ENCODE measurements at places on chromosomes 11 and 22.

GRCh38 chr22:19680287-19680881 is 33.9 kb upstream of the SEPTIN5 start:
- DNase-seq, result no peak

DNA sequence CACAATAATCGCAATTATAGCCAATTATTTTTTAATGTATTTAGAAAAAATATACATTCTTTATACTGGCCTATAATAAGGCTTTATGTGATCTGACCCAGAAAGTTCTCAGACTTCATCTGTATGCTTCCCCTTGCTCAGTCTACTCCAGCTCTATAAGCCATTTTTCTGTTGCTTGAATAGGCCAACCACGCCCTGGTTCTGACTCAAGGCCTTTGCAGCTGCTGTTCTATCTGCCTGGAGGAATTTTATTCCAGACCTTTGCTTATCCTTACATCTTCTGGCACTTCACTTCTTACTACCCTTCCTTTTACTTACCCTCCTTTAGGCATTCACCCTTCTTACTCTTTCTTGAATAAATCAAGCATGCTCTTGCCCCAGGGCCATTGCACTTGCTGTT is 54.9 kb upstream of the PDE3B start:
- no peak for DNase-seq

DNA sequence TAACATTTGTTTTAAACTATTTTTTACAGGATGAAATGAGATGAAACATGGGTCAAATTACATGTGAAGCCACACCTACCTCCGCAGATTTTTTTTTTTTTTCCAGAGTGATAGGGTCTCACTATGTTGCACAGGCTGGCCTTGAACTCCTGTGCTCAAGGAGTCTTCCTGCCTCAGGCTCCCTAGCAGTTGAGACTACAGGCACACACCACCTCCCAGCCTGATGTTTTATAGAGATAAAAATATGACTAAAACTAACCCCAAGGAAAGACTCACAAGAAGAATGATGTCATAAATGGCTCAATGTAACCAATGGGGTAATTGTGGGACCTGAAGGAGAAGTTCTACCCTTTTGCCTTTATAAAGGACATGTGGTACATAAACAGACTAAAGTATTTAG is 52.3 kb upstream of the SOX6 start:
- no peak for DNase-seq

DNA sequence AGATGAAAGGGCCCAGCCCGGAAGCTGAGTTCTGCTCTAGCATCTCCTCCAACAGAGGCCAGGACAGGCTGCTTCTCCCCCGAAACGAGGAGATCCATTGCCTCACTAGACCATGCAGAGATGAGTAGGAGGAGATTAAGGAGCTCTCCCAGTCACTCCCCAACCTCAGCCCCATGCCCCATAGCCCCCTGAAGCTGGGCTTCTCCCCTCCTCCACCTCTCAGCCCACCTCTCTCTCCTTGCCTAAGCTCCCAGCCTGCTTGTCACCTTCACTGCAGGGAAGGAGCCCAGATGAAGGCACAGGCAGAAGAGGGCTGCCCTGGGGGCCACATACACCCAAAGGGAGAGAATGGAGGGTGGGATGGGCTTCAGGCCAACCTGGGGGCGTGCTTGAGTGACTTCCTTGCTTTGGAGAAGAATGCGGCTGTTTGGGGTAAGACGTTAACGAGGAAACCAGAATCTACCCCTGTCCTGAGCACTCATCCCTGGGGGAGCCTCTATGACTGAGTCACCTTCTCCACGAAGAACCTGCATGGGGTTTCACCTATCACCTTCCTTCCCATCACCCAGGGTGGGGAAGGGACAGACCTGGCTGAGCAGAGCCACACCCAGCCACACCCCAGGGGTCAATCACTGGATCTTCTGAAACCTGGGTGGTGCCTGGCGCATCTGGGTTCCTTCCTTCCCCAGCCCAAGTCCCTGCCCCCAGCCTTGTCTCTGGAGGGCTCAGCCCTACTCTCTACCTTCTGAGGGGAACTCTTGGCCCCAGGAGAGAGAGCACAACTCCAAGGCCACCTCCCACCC is 11.6 kb upstream of the GNAZ start:
- no peak for DNase-seq

GRCh38 chr22:19631899-19632667 is 82.2 kb upstream of the SEPTIN5 start:
- no peak for DNase-seq

DNA sequence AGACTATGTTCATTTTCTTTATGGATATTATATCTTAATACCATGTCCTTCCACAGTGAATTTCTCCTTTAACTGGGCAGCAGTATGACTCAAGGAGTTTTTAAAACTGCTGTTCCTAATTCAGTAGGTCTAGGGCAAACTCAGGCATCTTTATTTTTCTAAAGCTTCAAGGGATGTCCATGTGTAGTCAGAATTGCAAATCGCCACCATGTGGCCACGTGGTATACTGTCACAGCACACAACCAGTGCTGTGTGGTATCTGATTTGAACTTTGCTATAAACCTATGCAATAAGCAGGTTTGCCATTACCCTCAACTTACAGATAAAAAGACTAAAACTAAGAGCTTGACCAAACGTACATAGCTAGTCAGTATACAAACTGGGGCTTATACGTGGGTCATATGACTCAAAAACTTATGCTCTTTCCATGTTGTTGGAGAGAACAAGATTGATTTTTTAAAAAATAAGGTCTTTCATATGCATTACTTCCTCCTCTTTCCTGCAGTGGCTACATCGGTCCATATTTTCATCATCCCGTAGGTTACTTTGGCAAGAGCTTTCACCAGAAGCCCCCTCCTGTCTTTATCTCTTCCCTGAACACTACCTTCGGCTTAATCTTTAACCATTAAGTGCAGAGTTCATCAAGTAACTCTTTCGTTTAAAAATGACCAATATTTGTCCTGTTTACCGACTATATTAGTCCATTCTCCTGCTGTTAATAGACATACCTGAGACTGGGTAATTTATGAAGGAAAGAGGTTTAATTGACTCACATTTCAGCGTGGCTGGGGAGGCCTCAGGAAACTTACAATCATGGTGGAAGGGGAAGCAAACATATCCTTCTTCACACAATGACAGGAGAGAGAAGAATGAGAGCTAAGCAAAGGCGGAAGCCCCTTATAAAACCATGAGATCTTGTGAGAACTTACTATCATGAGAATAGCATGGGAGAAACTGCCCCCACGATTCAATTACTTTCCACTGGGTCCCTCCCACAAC is 8.0 kb upstream of the HTATIP2 start:
- DNase-seq, result no peak

DNA sequence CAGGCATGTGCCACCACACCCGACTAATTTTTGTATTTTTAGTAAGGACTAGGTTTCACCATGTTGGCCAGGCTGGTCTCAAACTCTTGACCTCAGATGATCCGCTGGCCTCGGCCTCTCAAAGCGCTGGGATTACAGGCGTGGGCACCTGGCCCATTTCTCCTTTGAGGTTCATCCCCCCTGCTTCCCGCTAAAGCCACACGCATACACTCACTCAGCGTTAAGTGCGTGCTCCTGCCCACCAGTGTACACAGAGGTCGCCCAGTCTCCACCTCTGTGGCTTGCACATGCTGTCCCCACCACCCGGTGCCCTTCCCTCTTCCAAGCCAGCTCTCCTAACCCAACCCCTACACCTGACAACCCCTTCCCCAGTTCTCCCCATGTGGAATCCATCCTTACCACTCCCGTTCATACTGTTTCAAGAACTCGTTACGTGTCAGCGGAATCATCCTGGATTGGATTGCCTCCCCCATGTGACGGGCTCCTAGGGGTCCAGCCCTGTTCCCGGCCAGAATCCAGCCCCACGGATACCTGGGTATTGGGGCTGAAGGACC is 15.7 kb upstream of the CYTH4 start:
- DNase-seq, result no peak

Data from heart right ventricle (tissue), 16 donors.